Body of pancreas (tissue), 4 donors: ENCODE measurements at places on chromosomes 1 and 21. TPM values are rescaled to one million over a fixed set of nuclear protein-coding genes. Genes with fewer than 3 reads are reported as not detected.

APOBEC4 gene
- not detected for total RNA-seq

SLC35F3 gene
- 0.99 TPM for total RNA-seq

TRIM58 gene
- 0.99 TPM for total RNA-seq

- DNase-seq: no peak
Measured at GRCh38 chr1:231885209-231885854, 258.7 kb downstream of the DISC1 start.

DNA sequence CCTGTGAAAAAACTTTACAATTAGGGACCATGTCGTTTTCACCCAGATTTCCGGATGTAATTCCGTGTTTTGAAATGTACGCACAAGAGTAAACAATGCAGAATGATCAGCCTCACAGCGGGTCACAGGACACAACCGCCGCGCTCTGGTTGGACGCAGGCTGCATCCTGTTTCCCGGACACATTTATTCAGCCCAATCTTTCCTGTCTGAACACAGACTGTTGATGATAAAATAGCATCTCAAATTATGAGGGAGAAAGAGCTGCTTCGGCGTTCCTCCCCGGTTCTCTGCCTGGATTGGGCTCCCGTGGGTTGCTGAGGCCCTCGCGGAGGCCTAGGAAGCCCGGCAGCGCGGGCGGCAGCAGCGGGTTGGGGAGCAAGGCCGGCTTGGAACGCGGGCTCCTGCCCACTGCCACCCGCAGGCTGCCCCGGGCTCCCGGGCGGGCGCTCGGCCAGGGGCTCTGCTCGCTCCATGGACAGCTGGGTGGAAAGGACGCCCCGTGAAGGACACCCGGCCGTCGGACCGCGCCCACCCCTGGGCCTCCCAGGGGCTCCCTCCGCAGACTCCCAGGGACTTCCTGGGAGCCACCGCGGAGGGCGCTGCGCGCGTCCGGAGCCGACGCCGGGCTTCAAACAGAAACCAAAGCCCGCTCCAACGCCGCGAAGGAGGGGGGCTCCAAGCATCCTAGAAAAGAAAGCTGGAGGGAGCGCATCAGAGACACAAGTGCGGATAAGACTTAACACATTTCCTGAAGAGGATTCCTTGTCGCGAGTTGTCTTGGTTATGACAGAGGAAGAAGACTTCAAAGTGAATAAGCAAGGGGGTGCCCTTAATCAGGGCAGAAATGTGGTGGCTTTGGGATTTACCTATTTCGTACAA, 122.3 kb downstream of the ESRRG start:
- peak; percentile 74 for DNase-seq

- DNase-seq: no peak
Measured at GRCh38 chr21:16081304-16081703, 351.5 kb downstream of the USP25 start.

DNA sequence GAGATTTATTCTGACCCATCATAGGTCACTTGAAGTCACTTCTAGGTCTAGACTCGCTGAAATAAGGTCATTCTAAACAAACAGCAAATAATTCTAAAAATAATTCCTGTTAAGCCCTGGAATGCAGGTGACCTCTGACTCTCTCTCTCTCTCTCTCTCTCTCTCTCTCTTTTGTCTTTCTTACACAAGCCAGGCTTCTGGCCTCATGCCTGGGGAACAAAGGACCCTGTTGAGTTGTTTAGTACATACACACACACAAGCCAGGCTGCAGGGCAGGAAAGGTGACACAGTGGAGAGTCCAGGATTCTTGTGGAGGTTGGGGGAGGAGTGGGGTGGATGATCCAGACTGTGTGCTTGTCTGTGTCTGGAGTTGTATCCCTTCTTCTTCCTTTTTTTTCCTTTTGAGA, 4.0 kb upstream of the MEX3A start:
- DNase-seq: peak; percentile 70

DNA sequence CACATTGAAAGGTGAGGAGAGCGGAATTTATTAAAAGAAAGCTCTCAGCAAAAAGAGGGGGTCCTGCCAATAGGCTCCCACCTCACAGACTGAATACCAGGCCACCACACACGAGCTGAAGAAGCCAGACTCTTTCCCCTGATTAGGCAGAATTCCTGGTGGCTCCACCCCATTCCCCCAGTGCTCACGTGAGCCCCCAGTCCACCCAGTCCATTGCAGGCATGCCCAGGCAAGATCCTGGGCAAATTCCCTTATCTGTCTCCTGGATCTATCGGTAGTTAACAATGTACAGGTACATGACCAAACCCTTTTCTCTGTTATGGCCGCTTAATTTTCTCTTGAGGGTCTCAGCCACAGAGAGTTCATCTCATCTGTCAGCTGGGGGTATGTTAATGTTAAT, 54.6 kb upstream of the BTG3 start:
- no peak for DNase-seq

DNA sequence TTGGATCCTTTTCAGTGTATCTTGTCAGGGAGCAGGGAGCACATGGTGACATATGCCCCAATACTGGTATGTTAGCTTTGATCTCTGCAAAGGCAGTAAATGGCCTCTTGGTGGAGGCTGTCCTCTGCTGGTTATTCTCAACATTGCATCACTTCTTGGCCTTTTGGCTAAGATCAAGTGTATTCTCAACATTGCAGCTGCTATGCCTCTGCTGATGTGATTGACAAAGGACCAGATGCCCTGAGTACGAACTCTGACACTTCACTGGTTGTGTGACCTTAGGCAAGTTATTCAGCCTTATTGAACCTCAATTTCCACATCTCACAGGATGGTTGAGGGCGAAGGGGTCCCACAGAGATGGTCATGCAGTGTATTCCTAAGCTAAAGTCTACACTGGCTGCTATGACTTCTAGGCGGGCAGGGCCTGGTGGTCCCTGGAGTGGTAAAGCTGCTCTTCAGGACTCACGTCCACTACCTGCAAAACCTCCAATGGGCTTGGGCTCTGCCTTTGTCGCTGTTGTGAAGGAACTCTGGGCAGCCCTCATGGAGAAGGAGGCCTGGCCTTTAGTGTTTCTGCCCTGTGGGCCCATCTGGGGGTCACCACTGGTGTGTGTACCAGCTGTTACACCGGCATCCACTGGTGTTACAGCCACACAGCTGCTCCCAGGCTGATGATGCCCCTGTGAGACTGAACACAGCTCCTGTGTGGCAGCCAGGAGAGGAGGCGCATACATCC, 64.8 kb downstream of the DNTTIP2 start:
- DNase-seq: peak; percentile 59

DNA sequence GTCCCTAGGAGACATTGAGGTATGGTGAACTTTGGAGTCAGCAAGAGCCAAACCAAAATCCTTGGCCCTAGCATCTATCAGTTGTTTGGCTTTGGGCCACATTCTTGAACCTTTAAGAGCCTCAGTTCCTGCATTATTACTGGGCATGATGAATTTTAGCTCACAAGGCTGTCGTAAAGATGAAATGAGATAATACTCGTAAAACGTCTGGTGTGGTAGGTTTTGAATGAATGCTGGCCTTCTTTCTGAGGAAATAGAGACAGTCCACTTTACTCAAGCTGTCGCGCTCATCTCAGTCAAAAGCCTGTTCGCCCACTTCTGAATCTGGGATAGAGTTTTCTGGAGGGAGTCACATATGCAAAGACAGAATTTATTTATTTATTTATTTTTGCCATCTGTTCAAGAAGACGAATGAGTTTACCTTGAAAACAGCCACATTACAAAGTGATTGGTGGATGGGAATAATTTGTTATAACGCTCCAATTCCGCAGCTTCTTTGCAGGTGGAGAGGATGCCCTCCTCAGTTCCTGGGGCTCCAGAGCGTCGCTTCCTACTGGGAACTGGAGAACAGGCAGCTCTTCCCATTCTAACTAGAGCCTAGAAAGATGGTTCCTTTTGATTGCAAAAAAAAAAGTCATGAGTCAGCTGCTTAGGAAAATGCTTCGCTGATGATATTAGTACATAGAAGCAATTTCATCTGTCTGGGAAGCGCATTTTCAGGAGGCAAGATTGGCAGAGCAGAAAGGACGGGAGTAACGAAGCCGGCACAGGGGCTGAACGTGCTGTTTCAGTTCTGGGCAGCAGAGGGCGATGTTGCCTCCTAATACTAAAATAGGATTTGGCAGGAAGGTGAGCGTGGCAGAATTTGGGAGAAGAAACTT, 49.9 kb upstream of the CYP2J2 start:
- DNase-seq: peak; percentile 67

DNA sequence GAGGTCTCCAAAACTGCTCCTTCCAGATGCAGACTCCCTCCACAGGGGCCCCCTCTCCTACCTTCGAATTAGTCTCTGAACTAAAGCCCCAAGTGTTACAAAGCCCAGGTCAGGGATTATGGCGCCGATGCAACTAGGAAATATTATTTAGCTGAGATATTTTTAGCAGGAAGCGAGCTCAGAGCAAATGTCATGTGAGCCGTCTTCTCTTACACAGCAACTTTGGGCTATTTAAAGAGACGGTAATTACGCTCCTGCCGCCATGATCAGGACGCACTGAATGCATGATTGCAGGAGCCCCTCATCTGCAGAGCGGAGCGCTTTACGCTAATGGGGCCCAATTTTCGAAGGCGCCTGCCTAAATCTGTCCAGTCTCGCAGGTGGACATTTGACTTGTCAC, 55.3 kb upstream of the TARDBP start:
- DNase-seq: no peak

DNA sequence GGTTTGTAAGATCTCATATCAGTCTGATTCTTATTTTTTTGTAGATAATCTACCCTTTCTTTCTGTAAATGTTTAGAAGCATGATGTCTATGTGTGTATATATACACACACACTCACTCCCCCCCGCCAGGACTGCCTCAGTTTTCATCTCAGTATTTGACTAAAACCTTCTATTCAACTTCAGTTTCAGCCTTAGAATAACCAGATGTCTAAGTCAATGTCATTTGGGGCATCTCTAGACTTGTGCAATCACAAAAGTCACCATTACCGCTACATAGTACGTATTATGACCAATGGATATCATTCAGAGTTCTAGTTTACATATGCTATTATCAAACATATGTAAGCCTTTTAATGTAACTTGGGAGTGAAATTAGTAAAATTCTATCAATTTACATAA, 53.3 kb upstream of the BOLA1 start:
- DNase-seq: no peak

DNA sequence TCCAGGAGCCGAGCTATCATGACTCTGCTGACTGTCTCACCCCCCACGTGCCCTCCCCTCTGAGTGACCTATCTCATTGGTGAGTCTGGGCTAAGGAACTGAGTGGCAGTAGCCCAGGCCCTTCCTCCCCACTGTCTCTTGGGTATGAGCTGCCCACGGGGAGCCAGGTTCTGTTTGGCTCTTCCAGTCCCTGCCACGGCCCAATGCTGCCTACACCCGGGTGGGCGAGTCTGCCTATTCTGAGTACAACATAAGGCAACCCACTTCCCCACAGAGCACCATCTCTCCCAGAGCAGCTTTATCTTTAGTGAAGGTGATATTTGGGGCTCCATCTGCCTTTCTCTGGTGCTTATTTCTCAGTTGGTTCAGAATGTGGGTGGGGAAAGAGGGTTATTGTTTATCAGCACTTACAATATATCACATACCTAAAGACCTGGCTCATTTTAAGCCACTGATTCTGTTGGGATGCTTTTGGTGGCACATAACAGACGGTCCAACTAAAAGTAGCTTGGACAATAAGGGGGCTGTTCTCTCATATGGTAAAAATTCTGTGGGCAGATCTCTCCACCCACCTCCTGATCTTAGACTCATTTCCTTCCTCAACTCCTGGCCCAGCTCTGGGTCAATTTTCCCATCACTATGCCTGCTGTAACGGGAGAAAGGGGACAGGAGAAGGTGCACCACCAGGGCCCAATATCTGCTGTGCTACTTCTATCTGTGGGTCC, 27.7 kb upstream of the VWA5B1 start:
- DNase-seq: no peak

GRCh38 chr1:206472454-206472853, 2.2 kb downstream of the IKBKE start:
- DNase-seq: no peak

GRCh38 chr1:166673722-166674121, 165.6 kb upstream of the POGK start:
- no peak for DNase-seq

GRCh38 chr1:45584351-45585109, 689 bp downstream of the NASP start:
- peak; percentile 89 for DNase-seq

- DNase-seq: no peak
Measured at GRCh38 chr1:103250441-103250861, 142.1 kb upstream of the COL11A1 start.

- peak; percentile 86 for DNase-seq
Measured at GRCh38 chr1:184590163-184590750, 164.4 kb downstream of the EDEM3 start.
